ENCODE measurements at places on chromosomes 16 and 17.

- no peak for DNase-seq
These were observed 245.1 kb upstream of the CIBAR2 start for GRCh38 chr16:85357323-85357722.

DNA sequence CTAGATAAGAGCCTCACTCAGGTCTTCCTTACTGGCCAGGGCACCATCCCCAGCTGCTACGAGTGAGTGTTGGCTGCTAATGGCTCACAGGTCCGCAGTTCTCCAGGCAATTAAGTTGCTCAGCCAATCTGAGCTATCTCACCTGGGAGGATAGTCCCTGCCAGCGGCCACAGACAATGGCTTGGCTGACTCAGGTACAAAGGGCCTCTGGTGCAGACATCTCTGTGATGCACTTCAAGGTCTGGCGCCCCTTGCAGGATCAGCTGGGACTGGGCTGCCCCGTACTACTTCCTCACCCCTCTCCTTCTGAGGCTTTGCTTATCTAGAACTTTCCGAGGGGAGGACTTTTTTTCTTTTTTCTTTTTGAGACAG is 49.2 kb upstream of the EMP2 start:
- no peak for DNase-seq

DNA sequence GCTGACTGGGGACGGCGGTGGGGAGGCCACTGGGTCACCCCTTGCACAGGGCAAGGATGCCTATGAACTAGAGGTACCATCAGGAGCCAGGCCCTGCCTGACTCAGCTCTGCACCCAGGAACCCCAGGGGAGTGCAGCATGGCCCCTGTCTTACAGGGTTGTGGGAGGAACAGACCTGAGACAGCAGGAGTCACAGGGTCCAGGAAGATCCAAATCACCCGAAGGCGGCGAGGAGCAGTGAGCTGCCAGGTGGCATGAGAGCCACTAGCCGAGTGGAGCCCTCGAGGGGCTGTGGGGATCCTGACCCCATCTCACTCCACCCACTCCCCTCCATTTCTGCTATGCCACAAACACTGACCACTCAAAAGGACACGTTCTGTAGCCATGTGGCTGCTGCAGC is 30.8 kb downstream of the PLD6 start:
- DNase-seq = no peak

GRCh38 chr16:12062343-12063003 is 85.9 kb downstream of the SNX29 start:
- peak; percentile 57 for DNase-seq

DNA sequence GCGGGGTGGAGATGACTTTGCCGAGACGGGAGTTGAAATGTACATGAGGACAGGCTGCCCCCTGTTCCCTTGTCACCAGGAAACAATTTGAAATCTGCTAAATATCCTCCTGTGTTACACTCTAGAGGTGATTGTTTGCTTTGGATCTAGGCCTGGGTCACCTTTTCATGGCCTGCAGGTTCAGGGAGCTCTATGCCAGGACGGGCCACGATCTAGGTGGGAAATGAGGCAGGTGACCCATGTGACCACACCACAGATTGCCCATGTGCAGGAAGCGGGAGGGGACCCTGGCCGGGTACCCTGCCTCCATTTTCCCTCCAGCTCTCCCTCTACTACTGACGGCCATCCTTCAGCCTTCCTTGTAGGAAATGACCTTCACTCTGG is 43.4 kb downstream of the MEAK7 start:
- DNase-seq = no peak
